Activated CD4-positive, CD25-positive, alpha-beta regulatory T cell treated with anti-CD3 and anti-CD28 coated beads, Interleukin-2, amount 50 U/mL, for 16 hours (primary cell): ENCODE measurements at places on chromosomes 2 and 18.
A peak's percentile ranks its signal among the peaks of the same experiment; 100 is the strongest.

GRCh38 chr2:230961091-230961491 is 34.8 kb upstream of the SPATA3 start:
- no peak for DNase-seq

DNA sequence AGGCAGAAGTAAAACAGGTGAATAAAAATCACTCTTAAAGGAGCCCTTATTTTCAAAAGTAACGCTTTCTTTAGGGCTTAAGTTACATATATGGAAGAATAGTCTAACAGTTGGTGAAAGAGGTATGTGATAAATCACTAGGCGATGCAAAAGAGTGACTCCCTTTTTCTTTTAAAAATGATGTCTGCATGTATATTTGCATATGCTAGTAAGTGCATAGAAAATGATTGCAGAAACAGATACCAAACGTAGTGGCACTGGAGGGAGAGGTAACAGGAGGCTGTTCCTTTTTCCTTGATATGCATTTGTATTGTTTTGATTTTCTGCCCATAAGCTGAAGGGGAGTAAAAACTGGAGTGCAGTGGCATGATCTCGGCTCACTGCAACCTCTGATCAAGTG is 158.3 kb downstream of the PRPF40A start:
- no peak for DNase-seq

- no peak for DNase-seq
These were observed 72.2 kb downstream of the LNPK start for GRCh38 chr2:175929850-175930249.

- no peak for DNase-seq
These were observed 195.9 kb downstream of the NEDD4L start for GRCh38 chr18:58239879-58240278.

GRCh38 chr18:67109535-67109934 is 407.0 kb downstream of the DSEL start:
- DNase-seq = no peak

DNA sequence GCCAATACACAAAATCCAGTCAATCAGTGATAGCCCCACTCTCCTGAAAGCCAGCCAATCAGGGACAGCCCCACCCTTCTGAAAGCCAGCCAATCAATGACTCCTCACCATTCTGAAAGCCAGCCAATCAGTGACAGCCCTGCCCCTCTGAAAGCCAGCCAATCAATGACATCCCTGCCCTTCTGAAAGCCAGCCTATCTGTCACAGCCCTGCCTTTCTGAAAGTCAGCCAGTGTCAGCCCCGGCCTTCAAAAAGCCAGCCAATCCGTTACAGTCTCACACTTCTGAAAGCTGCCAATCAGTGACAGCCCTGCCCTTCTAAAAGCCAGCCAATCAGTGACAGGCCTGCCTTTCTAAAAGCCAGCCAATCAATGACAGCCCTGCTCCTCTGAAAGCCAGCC is 95.9 kb upstream of the HDAC4 start:
- no peak for DNase-seq

GRCh38 chr2:9141091-9141667 is 65.4 kb upstream of the ASAP2 start:
- DNase-seq = no peak

DNA sequence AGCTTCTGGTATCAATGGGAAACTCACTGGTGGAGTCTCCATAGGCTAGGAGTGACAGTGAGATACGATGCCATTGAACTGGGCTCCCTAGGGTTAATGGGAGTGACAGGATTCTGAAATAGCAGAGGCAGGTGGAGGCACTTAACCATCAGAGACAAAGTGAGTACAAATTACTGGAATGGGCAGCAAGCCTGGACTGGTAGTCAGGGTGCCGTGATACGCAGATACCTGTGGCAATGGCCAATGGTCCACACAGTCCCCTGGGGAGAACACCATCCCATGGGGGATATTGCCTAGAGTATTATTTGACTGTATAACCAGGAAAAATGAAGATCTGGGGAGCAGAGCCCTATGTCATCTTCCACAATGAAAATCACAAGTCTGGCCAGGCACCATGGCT is 17.3 kb downstream of the CHCHD5 start:
- no peak for DNase-seq

DNA sequence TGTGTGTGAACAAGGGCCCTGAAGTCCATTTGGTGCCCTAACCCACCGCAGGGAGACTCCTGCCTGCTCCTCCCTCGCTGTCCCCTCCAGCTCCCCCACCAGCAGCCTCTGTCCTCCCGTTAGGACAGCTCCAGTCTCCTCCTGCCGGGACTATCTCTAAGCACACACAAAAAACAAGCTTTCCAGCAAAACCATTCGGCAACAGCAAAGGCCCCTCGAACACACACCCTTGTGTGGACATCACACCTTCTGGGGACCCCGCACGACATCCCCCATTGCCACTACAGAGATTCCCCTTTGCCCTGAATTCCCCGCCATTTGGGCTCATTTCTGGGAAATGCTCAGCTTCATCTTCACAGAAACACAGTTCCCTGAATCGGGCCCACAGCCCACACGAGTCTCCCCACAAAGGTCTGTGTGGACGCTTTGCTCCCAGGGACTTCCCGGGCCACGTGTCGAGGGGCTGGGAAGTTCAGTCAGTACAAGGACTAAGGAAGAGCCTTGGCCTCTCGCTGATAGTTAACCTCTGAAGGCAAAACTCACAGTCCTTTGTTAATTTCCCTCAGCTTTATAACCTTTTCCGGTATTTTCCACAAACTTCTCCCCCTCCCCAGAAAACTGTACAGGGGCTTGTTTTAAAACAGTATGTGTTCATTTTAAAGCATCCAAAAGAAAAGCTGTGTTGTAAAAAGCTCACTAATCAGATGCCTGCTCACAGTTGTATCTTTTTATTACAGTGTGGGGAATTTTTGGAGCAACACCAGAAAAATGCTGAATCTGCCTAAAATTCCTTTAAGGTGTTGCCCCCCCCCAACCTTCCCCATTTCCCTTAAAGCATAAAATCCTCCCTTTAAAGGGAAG is 25.9 kb downstream of the SMAD7 start:
- DNase-seq = no peak

GRCh38 chr2:25844089-25844488 is 34.2 kb downstream of the ASXL2 start:
- DNase-seq = no peak

DNA sequence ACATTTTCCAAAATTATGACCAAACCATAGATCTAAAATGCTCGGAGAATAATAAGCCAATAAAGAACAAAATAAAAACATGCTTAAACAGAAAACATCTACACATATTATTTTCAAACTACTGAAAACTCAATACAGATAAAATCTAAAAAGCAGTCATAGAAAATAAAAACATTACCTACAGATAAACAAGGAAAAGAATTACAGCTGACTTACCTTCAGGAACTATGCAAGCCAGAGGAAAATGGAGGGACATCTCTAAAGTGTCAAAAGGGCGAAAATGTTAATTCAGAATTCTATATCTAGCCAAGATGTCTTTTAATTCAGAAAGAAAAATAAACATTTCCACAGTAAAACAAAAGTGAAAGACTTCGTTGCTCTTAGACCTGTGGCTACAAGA is 112.9 kb upstream of the GYPC start:
- DNase-seq = no peak

DNA sequence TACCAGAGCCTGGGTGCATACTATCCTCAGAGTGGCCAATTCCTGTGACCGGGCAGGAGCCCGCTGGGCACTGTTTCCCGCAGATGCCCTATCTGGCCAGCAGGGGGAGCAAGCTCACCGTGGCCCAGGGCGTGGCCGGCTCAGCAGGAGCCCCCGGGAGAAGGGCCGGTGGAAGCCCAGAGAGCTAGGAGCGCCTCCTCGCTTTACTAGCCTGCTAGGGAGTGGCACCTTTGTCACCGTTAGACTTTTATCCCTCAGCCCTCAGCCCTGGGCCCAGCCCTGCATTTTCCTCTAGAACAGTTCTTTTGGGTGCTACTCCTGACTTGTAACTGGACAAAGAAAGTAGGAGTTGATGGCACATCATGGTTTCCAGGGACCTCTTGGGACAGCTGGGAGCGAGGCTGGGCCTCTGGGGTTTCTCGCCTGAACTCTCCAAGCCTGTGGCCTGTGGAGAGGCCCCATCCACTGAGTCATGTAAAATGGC is 24.0 kb downstream of the TMEM177 start:
- peak; percentile 50 for DNase-seq

GRCh38 chr18:6024745-6025248 is 129.5 kb upstream of the TMEM200C start:
- DNase-seq = no peak

DNA sequence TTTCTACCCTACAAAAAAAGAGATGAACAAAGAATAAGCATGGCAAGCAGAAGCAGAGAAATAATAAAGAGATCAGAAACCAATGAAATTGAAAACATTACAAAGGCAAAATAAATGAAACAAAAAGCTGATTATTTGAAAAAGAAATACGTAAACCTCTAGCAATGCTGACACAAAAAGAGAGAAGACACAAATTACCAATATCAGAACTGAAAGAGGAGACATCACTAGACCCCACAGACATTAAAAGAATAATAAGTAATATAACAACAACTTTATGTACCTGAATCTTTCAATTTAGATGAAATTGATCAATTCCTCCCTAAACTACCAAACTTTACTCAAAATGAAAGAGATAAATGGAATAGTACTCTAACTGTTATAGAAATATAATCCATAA is 75.9 kb downstream of the TMEM163 start:
- no peak for DNase-seq

- no peak for DNase-seq
These were observed 50.9 kb upstream of the PDE1A start for GRCh38 chr2:182477774-182478173.

DNA sequence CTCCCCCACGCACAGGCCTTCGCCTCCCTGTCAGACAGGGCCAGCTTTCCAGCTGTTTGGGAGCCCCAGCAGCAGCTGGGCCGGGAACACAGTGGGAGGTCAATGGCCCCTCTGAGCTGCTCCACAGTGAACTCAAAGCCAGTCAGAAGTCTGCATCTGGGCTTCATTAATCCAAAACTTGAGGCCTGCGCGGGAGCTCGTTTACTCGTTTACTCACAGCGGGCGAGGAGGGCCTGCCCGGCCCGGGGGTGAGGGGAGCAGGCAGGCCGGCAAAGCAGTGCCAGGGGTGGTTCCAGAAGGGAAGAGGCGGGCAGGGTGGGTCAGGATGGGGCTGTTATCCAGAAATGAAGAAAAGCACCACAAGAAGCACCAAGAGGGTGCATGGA is 36.8 kb upstream of the SEMA4C start:
- DNase-seq = no peak

DNA sequence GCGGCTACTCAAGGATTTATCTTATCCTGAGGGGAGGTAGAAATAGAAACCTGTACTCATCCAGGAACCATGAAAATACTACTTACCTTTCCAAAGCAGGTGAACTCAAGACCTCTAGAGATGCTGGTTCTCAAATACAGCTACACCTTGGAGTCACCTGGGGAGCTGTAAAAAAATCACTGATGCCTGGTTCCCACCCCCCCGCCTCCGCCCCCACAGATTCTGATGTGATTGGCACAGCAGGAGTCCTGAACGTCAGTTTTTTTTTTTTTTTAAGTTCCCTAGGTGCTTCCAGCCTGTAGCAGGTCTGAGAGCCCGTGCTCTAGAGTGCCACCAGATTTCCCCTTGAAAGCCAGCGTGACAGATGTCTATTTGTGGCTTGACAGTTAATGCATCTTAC is 113.6 kb downstream of the MRO start:
- DNase-seq = no peak

- no peak for DNase-seq
These were observed 176.5 kb upstream of the SALL3 start for GRCh38 chr18:78803104-78803503.
